CD8-positive, alpha-beta T cell (primary cell): ENCODE measurements at places on chromosomes 16 and 17.

DNA sequence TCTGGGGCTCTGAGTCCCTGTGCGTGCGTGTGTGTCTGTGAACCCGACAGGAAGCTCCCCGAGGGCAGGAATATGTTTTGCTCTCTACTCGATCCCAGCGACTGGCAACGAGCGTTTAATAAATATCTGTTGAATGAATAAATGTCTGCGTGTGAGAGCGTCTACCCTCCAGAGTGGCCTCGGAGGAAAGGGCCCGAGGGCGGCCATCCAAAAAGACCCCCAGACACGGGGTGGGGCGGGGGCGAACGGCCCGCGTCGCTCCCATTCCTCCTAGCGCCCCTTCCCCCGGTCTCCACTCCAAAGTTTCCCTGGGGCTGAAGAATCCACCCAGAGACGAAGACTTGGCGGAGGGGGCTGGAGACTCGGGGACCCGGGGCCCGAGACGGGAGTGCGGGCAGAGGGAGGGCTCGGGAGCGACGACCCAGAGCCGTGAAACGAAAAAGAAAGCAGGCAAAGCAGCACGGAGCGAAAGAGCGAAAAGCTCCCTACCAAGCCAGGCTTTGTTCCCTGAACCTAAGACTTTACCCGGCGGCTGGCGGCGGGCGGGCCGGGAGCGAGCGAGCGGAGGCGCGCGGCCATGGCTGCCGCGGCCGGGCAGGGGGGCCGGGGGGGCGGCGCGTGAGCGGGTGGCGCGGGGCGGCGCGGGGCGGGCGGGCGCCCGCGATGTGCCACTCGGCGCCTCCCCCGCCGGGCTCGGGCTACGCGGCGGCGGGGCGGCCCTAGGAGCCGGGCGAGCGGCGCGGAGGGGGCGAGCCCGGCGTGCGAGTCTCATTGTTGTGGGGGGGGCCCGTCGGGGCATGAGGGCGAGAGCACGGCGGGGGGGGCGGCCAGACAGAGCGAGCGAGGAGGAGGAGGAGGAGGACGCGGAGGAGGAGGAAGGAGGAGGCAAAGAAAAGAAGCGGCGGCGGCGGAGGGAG, at the start of gene MLLT6:
Gene MLLT6 (plus strand): TSS at position 668 of the 917 bp plus-strand sequence. CDS start 360 bp downstream, outside the sequence.
- DNase-seq = peak; percentile 67

DNA sequence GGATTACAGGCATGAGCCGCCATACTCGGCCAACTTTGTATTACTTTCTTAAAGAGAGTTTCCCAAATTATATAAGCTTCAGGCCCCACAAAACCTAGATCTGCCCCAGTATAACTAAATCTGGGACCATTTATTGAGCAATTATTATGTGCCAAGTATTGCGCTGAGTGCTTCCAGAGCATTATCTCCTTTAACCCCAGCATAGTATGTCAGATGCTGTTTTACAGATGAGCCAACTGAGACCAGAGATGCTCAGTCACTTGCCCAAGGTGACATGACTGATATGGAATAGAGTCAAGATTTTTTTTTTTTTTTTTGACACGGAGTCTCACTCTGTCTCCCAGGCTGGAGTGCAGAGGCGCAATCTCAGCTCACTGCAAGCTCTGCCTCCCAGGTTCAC, 1.9 kb upstream of the ERBB2 start:
- DNase-seq = no peak

DNA sequence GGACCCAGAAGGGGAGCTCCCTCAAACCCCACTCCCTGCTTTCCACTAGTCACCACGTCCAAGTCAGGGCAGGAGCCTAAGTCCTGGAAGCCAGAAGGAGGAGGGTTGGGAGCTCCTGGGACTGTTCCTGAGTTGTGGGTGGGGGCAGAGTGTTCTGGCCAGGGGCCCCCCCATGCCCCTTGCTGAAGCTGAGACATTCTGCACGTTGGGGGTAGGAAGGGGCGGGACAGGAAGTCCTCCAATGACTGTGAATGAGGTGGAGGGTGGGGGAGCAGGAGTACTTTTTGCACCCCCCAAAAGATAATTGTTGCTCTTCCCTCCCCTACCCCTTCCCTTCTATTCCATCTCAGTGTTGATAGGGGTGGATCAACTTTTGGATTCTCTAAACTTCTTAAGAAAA, 21.4 kb upstream of the C17orf113 start:
- DNase-seq = no peak

DNA sequence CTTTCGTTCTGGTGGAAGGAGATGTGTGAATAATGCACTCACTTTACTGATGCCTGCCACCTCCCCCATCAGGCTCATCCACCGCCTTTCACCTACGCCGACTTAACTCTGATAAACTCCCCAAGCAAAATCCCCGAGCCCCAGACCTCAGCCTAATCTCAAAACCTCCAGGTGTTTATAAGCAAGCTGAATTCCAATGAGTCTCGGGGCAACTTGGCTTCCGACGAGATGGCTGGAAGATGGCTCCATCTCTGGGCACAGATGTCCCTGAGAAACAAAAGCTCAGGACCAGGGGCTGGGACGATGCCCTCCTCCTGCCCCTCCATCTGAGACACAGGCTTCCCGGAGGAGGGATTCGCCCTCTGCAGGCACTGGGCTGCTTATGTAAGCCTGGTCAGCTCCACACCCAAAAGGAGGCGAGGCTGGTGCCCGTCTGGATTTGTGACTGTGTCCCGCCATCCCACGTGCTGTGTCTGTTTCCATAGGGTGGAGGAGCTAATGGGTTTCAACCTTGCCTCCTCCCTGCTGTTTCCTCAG, 386.4 kb upstream of the TNRC6C start:
- peak; percentile 20 for DNase-seq
